ENCODE measurements at places on chromosomes 7 and 10. TPM values are rescaled to one million over a fixed set of nuclear protein-coding genes. Genes with fewer than 3 reads are reported as not detected.

MACC1 gene
- total RNA-seq = 0.44 TPM

CYP2C9 gene
- not detected for total RNA-seq

NXPH1 gene
- total RNA-seq = not detected

FEZF1 gene
- total RNA-seq = not detected

CNOT4 gene
- 22.5 TPM for total RNA-seq

TBX20 gene
- not detected for total RNA-seq

PPP1R17 gene
- not detected for total RNA-seq

MRPS24 gene
- 74.9 TPM for total RNA-seq
